ENCODE measurements at places on chromosomes 11 and 22.
A peak's percentile ranks its signal among the peaks of the same experiment; 100 is the strongest.

GRCh38 chr11:111525456-111525855 is 10.9 kb downstream of the HOATZ start:
- DNase-seq = no peak

DNA sequence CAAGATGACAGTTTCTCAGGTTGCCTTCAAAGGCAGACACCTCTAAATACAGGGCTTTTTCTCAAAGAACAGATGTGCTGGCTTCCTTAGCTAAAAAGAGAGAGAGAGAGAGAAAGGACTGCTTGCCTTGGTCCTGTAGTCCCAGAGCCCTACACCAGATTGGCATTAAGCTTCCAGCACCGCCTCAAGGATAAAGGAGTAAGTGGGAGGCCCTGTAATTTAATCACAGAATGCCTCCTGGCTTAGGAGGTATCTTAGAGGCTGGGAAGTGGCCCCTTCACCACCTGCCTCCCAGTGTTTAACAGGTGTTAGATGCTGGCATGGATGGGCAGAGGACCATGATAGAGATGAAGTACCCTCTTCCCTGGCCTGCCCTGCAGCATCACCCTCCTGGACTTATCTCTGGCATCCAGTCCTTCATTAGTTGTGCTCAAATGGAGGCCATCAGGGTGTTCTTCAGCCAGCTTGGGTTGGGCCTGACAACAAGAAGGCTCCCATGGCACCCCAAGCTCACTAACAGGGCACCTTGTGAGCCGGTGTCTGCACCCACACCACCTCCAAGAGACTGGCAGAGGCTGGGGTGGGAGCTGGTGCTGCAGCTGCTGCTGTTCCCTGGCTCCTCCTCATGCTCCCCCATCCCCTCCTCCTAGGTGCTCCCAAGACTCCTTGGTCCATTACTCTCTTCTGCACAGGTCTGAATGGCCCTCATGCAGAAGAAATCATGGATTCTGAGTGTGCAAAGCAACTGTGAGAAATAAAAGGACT is 32.5 kb downstream of the ABCC8 start:
- no peak for DNase-seq

- DNase-seq = no peak
Observed at GRCh38 chr11:91978747-91979146, 245.9 kb upstream of the FAT3 start.

DNA sequence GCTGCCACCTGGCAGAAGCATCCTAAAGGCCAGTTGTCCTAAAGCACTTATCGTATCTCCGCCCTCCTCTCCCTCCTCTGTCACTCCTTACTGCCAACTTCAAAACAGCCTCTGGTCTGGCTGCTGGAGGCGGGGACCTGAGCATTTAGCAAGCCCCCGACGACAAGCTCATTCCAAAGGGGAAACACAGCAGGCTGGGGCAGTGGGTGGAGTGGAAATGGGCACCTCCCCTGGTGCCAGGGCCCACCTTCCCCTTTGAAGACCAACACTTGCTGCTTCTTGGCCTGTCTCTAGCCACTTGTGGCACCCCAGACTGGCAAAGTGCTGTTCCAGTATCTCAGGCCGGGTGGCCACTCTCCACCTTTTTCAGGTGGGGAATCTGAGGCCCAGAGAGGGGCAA is 3.6 kb downstream of the MAP3K11 start:
- DNase-seq = no peak

GRCh38 chr11:19597876-19598275 is 114.8 kb upstream of the NAV2 start:
- no peak for DNase-seq

DNA sequence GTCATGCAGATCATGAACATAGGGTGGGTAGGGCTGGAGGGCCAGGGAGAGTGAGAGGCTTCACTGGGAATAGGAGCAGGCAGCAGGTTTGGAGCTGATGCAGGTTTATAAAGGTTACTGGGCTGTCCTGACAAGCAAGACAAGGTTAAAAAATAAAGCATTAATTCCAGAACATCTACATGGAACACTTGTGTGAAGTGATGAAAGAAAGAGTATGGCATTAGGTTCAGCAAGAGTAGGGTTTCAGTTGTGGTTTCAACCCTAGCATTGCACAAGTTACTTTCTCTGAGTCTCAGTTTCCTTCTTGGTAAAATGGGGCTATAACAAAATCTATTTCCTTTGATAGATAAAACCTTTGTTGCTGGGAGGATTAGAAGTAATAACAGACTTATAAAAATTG is 114.6 kb upstream of the SESN3 start:
- DNase-seq = no peak

DNA sequence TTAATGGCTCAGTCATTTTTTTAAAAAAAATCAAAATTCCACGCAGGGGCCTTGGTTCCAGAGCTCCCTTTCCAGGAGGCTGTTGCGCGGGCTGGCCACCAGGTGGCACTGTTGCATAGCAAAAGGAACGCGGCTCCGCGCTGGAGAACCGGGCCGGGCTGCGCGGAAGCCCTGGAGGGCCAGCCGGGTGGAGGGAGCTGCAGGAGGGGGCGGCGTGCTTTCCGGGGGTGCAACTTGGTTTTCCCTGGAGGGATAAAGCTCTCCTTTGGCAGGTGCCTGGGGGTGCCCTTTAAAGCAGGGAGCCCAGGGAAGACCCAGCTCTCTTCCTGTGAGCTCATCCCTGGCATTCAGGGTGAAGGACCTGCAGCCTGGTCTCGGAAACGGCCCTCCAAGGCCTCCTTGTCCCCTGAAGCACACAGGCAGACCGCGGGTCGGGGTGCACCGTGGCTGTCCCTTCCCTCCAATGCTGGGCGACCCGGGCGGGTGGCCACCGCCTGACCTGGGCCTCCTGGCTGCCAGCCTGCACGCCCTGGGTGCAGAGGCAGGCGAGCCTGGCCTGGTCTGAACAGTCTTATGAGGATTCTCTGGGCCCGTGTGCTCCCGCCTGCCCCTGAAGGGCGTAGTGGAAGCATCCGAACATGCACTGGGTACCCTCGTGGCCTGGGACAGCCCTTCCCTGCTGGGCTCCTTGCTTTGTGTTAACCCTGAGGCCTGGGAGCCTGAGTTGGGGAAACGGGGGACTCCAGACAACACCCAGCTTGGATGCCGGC is 23.4 kb downstream of the KRTAP5-5 start:
- peak; percentile 85 for DNase-seq

GRCh38 chr11:100830978-100831732 is 144.1 kb downstream of the ARHGAP42 start:
- no peak for DNase-seq

All from left lobe of liver (tissue), 2 donors.